ENCODE measurements at places on chromosomes 16 and 17.
A peak's percentile ranks its signal among the peaks of the same experiment; 100 is the strongest.

- no peak for DNase-seq
These were observed 620.9 kb upstream of the CDH8 start for GRCh38 chr16:62657116-62657515.

DNA sequence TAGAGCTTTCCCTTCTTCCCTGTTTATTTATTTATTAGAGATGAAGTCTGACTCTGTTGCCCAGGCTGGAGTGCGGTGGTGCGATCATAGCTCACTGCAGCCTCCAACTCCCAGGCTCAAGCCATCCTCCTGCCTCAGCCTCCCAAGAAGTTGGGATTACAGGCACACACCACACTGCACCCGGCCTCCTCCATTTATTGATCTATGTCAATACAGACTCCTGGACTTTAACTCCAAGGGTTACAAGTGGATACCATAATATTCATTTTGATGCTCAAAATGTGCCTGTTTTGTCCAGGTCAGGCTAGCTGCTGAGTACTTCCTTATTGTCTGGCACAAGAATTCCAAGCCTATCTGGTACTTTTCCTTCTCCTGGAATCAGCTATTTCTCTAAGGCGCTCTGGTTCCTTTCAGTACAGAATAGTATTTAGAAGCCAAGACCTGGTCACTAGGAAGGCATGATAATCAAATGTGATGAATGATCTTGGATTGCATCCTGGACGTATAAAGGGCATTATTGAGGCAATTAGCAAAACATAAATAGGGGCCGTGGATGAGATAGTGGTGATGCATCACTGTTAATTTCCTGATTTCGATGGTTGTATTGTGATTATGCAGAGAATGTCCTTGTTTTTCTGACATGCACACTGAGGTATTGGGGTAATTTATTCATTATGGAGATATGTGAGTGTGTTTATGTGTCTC is 21.7 kb downstream of the IL4R start:
- no peak for DNase-seq

DNA sequence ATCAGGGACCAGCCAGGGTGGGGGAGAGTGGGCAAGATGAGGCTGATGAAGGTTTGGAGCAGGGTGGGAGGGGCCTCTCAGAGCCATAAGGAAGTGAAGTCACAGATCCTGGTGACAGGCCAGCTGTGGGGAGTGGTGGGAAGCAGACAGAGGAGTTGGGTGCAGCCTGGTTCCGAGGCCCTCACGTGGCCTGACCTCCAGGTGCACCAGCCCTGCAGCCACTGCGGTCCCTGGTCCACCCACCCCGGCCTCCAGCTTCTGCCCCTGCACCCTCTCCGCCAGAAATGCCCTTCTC is 3.9 kb upstream of the ZFPM1 start:
- no peak for DNase-seq

DNA sequence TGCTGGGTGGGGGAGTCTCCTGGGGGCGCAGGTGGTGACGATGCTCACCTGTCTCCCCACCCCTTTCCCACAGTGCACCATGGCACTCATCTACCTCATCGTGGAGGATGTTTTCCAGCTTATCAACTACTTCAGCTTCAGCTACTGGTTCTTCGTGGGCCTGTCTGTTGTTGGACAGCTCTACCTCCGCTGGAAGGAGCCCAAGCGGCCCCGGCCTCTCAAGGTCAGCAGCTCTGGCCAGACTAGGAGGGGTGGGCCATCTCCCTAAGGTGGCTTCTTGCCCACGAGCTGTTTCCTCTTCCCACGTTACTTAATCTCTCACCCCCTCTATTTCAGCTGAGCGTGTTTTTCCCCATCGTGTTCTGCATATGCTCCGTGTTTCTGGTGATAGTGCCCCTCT is 14.5 kb downstream of the SLC7A6OS start:
- no peak for DNase-seq

- no peak for DNase-seq
These were observed 16.6 kb downstream of the SARM1 start for GRCh38 chr17:28388106-28388505.

DNA sequence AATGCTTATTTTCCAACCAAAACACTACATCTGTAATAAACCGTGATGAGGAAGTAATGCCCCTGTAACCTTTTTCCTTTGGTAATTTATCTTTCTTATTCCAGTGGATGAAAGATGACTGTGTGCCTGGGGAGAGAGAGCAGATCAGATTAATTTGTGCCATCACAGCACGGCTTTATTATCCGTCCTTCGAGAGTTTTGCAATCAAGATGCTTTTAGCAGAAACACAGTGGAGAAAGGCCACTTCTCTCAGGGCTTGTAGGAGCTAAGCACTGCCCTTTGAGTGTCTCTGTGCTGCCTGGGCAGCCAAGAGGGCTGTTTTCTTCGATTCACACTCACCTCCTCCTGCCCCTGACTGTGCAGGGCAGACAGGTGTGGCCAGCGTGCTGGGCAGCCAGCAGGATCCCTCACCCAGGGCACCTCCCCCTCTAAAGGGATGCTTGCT is 190.2 kb downstream of the PRKCA start:
- no peak for DNase-seq

DNA sequence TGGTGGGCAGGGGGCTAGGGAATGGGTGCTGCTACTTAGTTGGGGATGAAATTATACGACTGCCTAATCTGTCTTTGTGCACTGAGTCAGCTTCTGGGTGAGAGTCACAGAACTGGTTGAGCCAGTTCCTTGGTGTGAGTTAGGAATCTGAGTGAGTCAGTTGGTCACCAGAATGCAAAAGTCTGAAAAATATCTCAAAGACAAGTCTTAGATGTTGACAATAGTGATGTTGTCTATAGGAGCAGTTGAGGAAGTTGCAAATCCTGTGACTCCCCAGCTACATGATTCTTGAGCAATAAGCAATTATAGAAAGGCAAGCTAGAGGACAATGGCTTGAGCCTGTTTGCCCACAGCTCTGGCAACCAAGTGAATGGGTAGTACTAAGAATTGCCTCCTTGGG is 399.2 kb downstream of the CNTNAP4 start:
- no peak for DNase-seq

GRCh38 chr16:23072084-23072599 is 77.1 kb downstream of the USP31 start:
- DNase-seq, result peak; percentile 35

- no peak for DNase-seq
These were observed 20.5 kb downstream of the CFAP97D1 start for GRCh38 chr17:43800736-43801135.

- DNase-seq, result no peak
These were observed 6.9 kb upstream of the WDR59 start for GRCh38 chr16:74991593-74992403.

GRCh38 chr16:71431991-71432390 is 9.9 kb downstream of the TLE7 start:
- DNase-seq, result no peak

DNA sequence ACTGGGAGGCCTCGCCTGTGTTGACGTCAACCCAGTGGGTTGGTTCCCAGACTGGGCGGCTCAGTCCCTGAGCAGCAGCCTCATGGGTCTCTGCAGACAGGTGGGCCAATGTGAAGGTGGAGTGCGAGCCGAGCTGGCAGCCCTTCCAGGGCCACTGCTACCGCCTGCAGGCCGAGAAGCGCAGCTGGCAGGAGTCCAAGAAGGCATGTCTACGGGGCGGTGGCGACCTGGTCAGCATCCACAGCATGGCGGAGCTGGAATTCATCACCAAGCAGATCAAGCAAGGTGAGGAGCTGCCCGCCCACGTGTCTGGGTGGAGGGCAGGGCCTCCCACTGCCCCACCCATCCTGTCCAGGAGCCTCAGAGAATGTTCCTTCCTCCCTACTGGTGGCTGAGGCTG is 44.1 kb downstream of the MRC2 start:
- DNase-seq, result no peak

GRCh38 chr16:9607515-9608230 is 516.2 kb downstream of the HAPSTR1 start:
- no peak for DNase-seq

- DNase-seq, result no peak
These were observed 75.8 kb downstream of the ABCC6 start for GRCh38 chr16:16147316-16147999.

- no peak for DNase-seq
These were observed 3.4 kb upstream of the SLC5A10 start for GRCh38 chr17:18948476-18949006.

DNA sequence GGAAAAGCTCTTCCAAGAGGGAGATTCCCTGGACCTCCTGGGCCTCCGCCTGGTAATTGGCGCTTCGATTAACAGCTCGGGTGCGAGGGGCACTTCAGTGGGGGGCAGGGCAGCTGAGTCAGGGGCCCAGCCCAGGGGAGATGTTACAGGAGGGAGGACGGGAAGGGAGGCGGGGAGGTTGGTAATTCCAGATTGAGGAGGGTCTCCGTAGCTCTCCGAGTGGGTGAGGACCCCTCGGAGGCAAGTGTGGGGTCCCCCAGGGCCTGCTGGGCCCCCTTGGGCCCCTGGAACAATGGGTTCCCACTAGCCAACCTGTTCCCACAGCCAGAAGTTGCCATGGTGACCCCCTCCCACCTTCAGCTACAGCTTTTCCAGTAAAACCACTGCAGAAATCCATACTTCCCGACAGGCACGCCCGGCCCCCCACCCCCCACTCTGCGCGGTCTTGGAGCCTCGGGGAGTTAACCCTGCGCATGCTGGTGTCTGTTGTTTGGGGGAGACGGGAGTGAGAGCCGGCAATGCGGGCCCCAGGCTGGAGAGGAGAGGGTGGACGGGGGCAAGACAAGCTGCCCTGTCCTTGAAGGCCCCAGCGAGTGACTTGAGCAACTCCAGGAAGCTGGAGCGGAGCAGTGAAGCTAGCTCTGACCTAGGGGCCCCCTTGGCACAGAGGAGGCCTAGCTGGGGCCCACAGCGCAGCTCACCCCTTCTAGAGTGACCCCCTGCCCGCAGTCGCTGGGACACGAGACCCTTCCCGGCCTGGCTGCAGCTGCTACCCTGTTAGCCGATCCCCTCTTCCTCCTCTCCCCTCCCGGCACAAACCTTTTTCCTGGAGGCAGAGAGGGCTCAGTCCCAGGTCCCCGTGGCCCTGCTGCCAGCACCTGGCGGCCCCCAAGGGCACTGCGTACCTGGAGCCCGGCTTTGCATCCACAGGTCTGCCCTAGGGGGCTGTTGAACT is 37.8 kb downstream of the TMEM235 start:
- DNase-seq, result peak; percentile 64

DNA sequence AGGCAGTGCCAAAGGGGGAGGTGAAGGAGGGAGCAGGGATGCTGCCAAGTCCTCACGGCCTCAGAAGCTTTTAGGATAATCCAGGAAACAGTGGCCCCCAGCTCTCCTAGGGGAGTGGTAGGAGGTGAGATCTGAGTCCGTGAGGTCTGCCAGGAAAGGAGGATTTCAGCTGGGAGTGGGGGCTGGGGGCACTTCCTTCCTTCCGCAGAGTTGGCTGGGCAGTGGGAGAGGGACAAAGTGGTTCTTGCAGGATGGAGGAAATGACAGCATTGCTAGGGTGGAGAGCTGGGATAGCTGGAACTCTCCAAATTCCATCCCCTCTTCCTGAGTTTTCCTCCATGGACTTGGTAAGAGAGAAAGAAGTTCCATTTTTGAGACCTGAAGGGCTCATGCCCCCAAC is 4.8 kb upstream of the SP6 start:
- no peak for DNase-seq

DNA sequence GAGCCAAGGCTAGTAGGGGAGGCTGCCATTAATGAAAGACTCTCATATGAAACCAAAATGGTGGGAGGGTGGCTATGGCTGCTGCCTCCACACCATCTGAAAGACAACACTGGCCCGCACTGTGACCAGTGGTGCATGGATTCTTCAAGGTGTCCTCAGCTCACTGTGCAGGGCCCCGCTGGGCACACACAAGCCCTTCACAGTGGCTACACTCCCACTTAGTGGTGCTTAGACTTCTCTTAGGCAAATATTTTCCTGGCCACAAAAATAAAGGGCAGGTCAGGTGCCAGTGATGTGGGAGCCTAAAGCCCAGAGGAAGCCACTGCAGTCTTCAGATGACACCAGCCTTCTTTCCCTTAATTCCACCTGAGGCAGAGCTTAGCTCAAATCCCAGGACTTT is 38.1 kb upstream of the IRX3 start:
- no peak for DNase-seq

- no peak for DNase-seq
These were observed 17.3 kb downstream of the CCR7 start for GRCh38 chr17:40547785-40548478.

DNA sequence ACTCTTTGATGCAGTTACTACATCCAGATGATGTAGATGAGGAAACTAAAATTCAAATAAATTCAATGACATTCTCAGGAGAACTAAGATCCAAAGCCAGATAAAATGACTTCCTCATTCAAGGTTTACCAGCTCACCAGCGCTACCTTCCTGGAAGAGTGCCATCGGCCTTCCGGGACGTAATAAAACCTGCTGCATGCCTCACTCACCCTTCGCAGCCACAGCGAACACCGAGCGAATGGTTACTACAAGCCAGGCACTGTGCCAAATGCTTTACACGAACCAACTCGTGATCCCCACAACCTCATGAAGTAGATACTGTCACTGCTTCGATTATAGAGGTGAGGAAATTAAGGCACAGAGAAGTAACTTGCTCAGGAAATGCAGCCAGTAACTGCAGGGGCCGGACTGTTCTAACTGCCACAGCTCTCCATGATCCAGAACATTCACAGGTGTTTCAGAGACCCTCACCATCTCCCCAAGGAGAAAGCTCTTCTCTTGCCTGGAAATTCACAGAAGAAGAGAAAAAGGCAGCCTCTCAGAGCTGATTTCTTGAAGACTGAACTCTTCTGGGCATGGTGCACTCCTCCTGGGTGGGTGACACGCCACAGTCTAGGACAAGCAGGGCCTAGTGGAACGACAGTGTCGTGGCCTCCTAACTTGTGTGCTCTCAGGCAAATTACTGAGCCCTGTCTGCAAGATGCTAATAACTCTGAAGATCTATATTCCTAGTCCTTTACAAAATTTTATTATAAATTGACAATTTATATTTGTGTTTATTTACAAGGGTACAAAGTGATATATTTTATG is 46.8 kb downstream of the HIC1 start:
- DNase-seq, result peak; percentile 62

GRCh38 chr16:4010225-4011158 is 105.8 kb downstream of the ADCY9 start:
- no peak for DNase-seq

DNA sequence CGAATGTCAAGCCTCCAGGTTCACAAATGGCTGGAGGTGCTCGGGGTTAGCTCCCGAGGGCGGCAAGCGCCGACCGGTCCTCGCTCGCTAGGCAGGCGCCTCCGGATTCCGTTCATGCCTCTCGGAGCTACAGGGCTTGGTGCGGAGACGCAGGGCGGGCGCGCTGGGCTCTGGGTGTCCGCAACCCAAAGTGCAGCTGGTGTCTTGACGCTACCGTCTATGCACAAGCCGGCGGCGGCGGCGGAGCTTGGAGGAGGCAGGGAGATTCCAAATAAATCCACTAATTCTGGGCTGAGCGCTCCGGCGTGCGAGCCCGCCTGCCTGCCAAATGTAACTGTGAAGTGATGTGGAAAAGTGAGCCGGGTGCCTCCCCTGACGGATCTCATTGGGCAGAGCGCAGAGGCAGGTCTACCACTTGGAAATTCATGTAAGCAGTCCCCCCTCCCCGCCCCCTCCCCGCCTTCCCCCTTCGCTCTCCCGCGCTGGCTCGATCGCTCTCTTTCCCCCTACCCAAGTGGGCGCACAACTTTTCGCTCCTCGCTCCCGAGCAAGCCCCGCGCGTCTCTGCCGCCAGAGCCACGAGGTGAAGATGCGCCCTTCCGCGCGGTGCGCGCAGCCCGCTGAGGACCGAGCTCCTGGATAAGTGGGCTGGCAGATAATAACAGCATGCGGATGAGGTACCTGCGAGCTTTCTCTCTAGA is at the start of gene CDH8:
Gene CDH8 (minus strand): TSS at position 338 of the 701 bp plus-strand sequence. CDS start 15,035 bp downstream, outside the sequence.
- no peak for DNase-seq

GRCh38 chr16:73190256-73190655 is 142.3 kb upstream of the ZFHX3 start:
- no peak for DNase-seq

Data from cerebellar cortex (tissue), 1 donor.